ENCODE measurements at places on chromosomes 3 and 15.

GRCh38 chr3:132311841-132312240 is 5.4 kb upstream of the ACP3 start:
- no peak for DNase-seq

DNA sequence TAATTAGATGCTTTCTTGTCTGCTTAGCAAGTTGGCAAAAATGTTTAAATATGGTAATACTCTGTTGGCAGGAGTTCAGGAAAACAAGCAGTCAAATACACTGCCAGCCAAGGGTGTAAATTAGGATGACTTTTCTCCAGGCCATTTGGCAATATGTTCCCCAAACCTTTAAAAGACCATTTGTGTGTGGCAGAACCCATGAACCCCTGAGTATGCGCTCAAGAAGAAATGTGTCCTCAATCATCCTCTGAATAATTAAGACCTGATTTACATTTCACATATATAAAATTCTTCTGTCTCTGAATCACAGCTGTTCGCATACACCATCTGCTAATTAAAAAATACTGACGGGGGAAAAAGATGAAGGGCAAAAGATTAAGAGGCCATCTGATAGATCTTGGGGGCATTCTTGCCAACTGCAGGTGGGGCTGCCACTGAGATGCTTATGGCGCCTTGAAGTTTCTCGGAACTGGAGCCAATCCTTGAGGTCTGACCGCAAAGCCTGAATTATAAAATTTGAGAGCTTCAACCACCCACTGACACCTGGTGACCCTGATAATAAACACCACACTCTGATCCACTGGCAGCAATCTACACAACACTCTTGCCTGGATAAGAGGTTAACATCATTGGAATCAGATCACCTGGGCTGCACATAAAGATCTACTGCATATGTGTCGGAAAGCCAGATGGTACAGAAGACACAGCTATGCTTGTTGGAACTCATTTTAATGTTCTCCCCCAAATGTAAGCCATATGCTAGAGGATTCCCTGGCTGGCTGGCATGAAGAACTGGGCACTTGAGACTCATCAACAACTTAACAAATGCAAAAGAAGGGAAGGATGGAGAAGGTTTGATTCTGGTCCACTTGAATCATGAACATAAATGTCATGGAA is 190.6 kb downstream of the OSBPL10 start:
- no peak for DNase-seq

GRCh38 chr3:184261270-184261853 is at the start of gene CAMK2N2:
Gene CAMK2N2, minus strand, starts transcription at chr3:184261553. Its CDS starts 268 bp downstream, at chr3:184261285.
- DNase-seq: peak; percentile 86

DNA sequence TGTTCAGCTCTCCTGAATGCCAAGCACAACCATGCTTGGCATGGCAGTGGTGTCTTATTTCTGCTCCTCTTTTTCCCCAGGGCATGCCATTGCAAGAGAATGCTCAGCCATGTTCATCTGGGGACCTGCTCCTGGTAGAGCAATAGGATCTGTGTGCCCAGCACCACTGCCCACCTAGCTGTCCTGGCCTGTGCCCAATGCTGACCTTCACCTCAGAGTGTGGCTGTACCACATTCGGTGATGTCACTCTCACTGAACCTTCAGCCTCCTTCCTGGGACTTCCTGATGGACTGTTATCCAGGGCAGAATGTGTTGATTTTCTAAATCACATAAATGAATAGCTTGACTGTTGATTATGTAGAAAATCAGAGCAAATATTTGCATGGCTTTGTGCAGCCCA is 42.0 kb downstream of the AGTR1 start:
- no peak for DNase-seq

GRCh38 chr3:66816090-66816761 is 181.9 kb upstream of the KBTBD8 start:
- DNase-seq: no peak

DNA sequence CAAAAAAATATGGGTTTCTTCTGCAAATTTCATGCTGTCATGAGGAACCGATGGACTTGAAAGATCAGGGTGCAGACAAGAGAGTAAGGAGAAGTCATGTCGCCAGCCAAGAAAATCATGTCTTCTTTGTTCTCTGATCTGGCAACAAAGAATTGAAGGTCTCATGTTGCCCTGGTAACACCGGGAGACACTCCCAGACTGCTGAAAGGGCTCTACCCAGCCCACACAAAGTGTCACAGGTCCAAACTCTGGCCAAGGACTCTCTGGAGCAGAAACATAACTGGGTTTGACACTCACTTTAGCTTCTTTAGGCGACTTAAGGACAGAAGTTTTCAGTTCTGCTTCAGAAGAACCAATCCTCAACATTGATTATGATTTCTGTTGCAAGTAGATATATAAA is 42.9 kb downstream of the SIDT1 start:
- DNase-seq: no peak

DNA sequence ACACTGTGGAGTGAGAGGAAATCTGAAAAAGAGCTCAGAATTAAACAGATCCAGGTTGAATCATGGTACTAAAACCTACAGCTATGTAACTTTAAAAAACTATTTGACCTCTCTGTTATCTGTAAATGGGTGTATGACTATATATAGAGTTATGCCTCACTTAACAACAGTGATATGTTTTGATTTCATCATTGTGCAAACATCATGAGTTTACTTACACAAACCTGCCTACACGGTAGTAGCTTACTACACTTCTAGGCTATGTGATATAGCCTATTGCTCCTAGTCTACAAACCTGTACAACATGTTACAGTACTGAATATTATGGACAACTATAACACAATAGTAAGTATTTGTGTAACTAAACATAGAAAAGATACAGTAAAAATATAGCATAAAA is 191.6 kb upstream of the MEIS2 start:
- no peak for DNase-seq

DNA sequence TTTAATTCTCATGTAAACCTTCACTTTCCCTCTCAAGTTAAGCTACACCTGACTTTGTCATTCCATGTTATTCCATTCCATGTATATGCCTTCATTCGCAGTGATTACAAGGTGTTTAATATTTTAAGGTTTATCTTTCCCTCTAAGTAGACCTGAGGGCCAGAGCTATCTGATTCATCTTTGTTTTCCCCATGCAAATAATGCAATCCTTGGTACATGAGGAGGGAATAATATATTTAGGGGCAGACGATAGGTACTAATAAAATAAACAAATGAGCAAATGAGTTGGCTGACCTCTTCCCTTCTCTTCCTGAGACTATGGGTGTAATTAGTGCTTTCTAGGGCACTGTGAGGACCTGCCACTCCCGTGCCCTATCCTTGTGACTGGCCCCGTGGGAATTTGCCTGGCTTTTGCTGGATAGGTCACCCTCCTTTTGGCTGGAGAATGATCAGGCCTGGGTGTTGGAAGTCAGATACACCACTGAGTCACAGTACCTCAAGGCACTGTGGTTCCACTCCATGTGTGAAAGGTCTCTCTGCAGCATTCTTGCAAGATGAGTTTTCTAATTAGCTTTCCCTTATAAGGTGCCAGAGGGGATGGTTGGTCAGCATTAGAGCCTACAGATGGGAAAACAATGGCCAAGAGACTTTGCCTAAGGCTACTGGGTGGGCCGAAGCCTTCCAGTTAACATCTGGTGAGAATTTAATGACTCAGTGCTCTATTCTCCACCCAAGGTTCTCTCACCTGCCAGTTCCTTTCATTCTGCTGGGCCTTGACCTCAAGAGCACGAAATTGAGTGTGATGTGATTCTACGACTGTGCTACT is 183.2 kb downstream of the P3H2 start:
- no peak for DNase-seq

DNA sequence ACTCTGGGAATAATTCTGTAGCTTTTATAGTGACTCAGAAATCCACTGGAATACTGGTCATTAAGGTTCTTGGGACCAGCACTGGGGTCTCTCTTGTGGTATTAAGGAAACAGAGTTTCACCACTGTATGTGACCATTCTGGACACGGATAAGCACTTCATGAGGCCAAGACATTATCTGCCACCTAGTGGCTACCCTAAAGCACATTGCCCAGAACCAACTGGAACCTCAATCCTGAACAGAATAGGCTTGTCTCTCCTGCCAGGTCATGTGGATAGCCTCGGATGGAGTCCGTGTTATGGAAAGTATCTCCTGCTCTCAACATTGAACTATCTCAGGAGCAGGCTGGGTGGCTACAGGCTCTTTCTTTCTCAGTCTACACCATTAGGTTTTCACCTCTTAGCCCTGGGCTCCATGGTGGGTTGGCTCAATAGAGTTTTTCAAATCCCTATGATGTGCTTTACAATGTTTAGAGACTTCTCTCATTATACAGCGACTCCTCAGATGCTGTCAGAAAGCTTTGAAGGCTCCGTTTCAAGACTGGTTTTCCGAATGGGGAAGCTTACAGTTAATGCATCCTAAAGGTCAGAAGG is 167.6 kb upstream of the ST8SIA2 start:
- DNase-seq: peak; percentile 6

- no peak for DNase-seq
These were observed 113.4 kb downstream of the UNC13C start for GRCh38 chr15:54091651-54092050.

DNA sequence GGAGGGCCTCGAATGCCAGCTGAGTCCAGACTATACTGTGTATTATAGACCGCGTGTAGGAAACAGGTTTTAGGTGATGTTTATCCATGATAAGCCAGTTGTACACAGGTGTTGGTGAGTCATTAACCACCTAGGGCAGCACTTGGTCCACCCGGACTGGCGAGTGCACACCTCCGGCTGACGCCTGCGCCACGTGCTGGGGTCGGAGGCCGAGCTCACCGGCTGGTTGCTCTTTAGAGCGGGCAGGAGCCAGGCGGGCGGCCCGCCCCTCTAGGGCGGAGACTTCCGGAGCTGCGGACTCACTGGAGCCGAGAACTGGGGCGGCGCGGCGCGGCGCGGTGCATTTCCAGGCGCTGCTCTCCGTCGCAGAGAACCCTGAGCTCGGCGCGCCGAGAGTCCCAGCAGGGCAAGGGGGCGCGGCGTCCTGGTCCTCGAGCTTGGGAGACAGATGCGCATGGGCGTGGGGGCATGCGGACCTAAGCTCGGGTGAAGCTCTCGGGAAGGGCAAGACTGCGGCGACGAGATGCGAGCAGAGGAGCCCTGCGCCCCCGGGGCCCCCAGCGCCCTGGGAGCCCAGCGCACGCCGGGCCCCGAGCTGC is at the start of gene ESYT3:
ESYT3 (plus strand) TSS at position 341 of the 599 bp plus-strand sequence; CDS start at position 524, 183 bp downstream.
- DNase-seq: peak; percentile 84

- no peak for DNase-seq
These were observed 342.7 kb downstream of the PLCL2 start for GRCh38 chr3:17227472-17227871.

- DNase-seq: no peak
These were observed 36.3 kb upstream of the TMEM42 start for GRCh38 chr3:44825264-44825925.

GRCh38 chr15:68344600-68344999 is 67.1 kb downstream of the FEM1B start:
- no peak for DNase-seq

GRCh38 chr3:49785565-49786356 is 581 bp downstream of the IP6K1 start:
- DNase-seq: no peak

- no peak for DNase-seq
These were observed 42.2 kb downstream of the SLC9A9 start for GRCh38 chr3:143806038-143806437.

- DNase-seq: no peak
These were observed 915 bp downstream of the BCL2L10 start for GRCh38 chr15:52111517-52112202.

DNA sequence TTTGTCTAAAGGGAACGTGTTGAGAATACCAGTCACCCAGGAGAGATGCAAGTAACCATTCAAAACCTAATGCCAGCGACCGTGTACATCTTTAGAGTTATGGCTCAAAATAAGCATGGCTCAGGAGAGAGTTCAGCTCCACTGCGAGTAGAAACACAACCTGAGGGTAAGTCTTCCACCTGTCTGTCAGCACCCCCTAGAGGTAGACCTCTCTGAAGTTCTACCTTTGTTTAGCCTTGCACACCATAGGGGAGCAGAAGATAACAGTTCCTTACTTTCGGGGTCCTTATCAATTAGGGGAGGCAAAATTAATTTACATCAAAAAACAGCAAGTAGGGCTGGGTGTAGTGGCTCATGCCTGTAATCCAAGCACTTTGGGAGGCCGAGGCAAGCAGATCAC is 124.4 kb downstream of the HCN4 start:
- DNase-seq: no peak

DNA sequence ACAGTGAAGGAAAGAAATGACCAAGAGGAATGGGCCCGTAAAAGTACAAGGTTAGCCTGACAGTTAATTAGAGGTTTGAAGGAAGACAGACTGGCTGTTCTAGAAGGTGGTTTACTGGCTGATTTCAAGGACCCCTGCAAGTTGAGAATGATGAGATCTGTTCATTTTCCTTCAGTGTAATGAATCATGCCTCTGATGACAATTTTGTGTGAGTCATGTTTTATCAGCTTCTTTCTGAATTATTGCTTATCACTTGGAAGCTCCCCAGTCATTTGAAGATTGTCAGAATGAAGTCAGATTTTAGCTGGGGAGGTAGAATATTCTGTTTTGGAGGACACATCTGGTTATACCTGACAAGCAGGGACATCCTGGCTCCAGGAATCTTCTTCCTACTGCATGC is 50.6 kb downstream of the DRD3 start:
- DNase-seq: no peak

- DNase-seq: no peak
These were observed 110.3 kb downstream of the MYLK start for GRCh38 chr3:123773681-123774431.

- DNase-seq: no peak
These were observed 58.2 kb upstream of the DUT start for GRCh38 chr15:48273049-48273448.

- no peak for DNase-seq
These were observed 17.0 kb upstream of the AVEN start for GRCh38 chr15:34055868-34056595.

GRCh38 chr3:147616998-147617619 is 207.9 kb downstream of the ZIC1 start:
- DNase-seq: no peak

DNA sequence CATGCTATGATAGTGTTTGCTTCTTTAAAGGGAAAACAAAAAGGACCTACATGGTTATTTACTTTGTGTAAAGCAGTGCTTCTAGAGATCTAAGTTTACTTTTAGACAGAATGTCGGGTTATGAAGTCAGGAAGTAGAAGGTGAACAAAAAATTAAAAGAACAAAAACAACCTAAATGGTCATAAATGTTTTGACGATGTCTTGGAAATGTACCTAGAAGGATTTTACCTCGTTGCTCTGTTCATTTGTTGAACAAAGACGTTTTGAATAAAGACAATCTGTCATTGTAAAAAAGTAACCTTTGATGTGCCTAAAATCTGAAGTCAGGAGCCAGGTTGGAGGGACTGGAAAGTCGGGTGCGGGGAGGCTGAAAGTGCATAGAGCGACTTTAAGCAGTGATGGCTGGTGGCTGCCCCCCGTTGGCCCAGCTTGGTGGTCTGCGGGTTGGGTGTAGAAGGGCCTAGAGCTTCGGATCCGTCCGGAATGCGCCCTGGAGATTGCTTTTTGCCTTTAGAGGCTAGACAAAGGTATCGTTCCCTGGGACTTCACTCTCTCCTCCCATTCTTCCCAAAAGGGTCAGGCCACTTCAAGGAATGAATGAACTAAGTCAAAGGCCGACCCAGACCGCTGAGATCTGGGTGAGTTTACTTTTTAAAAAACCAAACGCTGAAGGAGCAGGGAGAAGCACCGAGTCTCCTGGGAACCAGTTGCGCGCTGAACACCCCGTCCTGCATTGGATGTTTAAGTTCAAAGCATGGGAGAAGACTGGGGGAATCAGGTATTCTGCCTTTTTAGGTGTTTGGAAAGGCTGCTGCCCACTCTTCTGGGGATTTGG is 2.1 kb downstream of the SOX14 start:
- DNase-seq: no peak
